Astrocyte (in vitro differentiated cells and primary cell): ENCODE measurements at places on chromosomes 5 and 9. TPM values are rescaled to one million over a fixed set of nuclear protein-coding genes. Genes with fewer than 3 reads are reported as not detected.

DNA sequence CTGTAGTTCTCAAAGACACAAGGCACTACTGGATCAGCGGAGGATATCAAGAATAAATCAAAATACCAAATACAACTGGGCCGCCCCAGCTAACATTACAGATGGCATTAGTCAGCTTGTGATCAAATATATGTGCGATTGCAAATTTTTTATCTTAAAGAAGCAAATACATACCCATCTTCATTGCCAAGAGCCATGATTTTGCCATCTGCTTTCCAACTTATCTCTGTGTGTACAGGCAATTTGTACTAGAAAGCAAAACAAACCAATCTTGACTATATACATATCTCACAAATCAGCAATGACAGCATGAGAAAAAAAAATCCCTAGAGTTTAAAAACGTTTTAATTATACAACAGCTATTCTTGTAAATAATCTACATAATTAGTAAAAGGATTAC lies 20.3 kb downstream of the GEMIN5 start:
- no peak for DNase-seq

DNA sequence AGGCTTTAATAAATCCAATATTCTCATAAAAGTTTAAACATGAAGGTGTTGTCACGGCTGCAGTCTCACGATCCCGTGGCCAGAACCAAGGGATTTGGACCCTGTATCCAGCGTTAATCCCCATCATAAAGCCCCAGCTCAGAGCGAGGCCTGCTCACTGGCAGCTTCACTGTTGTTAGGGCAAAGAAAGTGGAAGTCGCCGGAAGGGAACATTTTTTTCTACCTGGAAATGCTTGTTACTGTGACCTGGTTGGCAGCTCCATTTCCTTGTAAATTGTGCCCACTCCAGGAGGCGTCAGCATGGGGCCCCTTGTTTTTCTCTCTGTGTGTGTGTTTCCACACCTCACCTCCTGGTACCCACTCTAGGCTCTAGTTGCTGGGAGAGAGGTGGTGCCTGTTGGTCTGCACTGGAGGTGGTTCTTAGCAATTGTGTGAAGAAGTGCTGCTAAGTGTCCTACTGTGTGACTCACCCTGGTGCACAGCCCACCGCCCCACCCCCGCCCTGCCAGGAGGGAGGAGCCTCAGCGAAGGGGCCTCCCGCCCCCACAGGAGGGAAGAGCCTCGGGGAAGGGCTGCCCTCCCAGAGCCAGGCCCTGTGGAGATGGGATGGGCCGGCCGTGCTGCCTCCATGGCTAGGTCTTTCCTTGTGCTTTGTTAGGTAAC lies 105.1 kb downstream of the EHMT1 start:
- peak; percentile 19 for DNase-seq

GRCh38 chr9:17251100-17251499 lies 116.3 kb downstream of the CNTLN start:
- DNase-seq = no peak

DNA sequence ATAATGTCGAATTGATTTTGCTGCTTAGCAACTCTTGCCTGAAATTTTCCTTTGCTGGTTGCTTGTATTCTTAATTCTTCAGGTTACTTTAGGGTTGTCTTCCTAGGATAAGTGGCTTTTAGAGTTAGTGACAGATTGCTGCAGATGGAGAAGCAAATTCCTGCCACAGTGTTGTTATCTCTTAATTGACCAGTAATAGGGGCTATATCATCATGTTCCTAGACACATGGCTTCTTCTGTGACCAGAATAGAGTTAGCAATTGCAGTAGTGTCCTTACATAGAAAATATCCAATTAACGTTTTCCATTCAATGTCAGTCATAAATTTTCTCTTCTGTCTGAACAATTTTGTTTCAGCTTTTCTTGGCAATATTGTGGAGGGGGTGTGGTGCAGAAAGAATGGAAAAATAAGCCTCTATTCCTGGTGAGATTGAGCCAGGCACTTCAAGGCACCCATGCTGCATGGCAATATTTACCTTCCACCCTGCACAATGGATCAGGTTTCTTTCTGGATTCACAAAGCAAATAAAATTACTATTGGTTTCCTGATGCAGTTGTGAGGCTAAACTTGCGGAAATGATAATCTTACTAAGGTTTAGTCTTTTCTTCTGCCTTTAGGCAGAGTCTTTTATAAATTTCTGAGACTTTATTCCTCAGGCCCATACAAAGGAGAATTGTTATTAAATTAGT lies 1481.5 kb downstream of the EFNA5 start:
- no peak for DNase-seq

DND1 gene
- 1.4 and 1.7 TPM in 2 replicates for total RNA-seq

- no peak for DNase-seq
These were observed 134.5 kb downstream of the FANCC start for GRCh38 chr9:95182854-95183563.

DNA sequence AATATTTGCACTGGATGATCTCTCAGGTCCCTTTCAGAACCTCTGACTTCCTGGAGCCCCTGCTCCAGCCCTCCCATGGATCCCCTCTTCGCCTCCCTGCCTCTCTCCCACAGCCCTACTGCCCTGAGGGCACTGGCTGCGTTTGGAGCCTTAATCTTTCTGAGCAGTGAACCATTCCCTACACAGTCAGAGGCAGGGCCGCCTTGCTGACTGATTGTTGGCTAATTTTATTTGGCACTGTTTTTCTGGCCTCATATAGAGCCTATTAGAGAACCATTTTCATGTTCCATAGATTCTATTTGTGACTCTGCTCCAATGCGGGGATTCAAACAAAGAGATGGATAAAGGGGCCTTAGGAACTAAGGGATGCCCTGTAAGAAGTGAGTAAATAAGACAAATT lies 91.1 kb downstream of the BRINP1 start:
- no peak for DNase-seq
